Activated CD4-positive, alpha-beta T cell treated with anti-CD3 and anti-CD28 coated beads for 36 hours (primary cell): ENCODE measurements at places on chromosomes 5 and 9.

DNA sequence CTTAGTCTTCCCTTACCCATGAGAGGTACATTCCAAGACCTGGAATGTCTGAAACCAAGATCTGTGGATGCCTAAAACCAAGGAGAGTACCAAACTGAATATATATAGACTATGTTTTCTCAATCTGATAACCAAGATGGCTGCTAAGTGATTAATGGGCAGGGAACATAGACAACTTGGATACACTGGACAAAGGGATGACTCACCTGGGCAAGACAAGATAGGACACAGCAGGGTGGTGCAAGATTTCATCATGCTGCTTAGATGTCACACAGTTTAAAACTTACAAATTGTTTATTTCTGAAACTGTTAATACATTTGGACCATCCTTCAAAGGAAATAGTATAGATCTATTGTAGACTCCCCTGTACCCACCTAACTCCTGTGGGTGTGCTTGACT, 130.9 kb downstream of the HTR1A start:
- no peak for DNase-seq

GRCh38 chr5:80198399-80198798, 57.4 kb downstream of the SERINC5 start:
- DNase-seq, result no peak

DNA sequence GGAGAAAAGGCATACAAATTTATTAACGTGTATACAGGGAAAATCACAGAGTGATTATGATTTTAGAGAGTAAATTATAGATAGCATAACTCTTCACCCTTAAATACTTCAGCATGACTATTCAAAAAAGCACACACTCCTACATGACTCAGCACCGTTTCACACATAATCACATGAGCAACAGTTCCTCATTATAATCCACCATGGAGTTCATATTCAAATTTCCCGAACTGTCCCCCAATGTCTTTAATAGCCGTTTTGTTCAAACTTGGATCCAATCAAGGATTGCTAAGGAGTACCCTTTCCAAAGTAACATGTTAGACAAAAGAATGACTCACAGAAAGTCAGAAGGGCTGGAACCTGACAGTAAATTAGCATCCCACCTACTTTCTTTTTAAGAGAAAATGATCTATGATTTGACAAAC, 32.1 kb downstream of the RAPGEF1 start:
- DNase-seq, result no peak

GRCh38 chr9:123322273-123323195, 33.5 kb upstream of the CRB2 start:
- DNase-seq, result peak; percentile 79

GRCh38 chr5:6699357-6699756, 13.9 kb upstream of the TENT4A start:
- no peak for DNase-seq

GRCh38 chr9:92671323-92671722, 1.4 kb upstream of the IPPK start:
- peak; percentile 23 for DNase-seq

GRCh38 chr9:107455425-107456135, 34.0 kb downstream of the KLF4 start:
- no peak for DNase-seq

GRCh38 chr9:19231126-19231903, 822 bp downstream of the DENND4C start:
- peak; percentile 50 for DNase-seq

DNA sequence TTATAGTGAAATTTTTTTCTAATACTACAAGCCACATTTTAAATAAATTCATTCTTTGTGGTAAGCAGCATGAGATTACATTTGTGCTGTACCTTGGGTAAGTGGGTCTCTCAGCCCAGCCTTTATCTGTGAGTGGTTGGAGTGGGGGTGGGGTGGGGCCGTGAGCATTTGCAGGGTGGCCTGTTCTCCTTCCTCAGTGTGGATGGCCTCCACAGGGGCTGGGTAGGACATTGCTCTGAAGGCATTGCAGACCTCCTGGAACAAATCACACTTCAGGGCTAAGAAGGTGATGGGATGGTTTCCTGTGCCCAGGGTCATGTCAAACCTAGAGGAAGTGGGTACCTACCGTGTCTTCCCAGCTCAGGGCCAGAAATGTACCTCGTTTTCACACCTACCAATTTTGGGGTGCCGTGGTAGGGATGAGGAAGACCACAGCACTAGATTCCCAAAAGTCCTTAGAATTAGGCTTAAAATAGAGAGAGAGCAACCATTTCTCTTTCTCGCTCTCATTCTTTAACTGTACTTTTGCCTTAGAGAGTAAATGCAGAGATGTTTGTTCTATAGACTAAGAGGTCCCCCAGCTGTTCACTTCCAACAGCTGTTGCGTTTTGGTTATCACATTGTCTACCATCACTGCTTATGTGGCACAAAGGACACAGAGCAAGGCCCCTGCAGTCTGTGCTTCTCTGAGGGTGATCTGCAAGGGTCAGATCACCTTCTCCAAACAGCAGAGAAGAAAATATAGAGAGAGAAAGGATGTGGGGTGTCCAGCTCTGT, 83.4 kb upstream of the CTSL start:
- no peak for DNase-seq
